ENCODE measurements at places on chromosomes 5 and 9.
A peak's percentile ranks its signal among the peaks of the same experiment; 100 is the strongest.

DNA sequence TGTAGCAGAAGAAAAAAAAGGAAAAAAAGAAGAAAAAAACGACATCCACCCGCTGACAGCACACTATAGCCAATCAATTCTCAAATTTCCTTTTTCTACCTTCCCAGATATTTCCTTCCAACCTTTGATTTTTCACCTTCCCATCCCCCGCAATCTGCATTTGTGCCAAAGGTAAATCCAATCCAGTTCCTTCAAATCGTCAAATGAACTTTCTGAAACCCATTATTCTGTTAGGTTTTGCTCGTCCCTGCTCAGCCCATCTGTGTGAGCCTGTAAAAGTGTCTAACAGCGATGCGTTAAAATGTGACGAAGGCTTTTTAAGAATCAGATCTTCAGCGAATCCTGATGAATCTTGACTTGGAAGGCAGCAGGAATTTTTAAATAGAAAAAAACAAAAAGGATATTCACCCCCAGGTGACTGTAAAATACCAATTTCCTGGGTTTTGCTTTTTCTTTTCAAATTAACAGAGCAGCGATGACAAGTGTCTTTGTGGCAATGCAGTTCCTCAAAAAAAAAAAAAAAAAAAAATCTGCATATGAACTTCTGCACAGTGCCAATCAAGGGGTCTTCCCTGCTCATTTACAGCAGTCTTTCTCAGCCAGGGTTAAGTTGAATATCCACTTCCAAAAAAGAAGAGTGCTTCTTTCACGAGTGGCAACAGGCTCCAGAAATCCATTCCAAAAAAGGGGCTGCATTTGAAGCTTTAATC lies 367 bp upstream of the SHC3 start:
- DNase-seq: no peak

- peak; percentile 11 for DNase-seq
Measured at GRCh38 chr9:90142580-90142979, 500.0 kb downstream of the DIRAS2 start.

DNA sequence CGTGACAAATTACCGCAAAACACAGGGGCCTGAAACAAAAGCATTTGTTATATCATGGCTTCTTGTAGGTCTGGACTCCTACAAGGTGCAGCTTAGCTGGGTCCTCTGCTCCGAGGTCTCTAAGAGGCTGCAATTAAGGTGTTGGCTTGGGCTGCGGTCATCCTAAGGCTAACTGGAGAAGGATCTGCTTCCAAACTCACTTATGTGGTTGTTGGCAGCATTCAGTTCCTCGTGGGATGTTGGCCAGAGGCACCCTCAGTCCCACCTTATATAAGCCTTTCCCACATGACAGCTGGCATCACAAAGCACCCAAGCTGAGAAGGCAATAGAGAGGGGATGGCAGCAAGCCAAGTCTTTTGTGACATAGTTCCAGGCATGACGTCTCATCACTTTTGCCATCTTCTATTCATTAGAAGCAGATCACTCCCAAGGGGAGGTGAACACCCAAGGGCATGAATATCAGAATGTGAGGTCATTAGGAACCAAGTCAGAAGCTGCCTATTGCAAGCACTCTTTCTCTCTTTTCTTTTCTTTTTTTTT lies 47.9 kb upstream of the ZBTB43 start:
- DNase-seq: no peak

- no peak for DNase-seq
Measured at GRCh38 chr9:33943389-33943788, 105.3 kb downstream of the UBAP2 start.

- no peak for DNase-seq
Measured at GRCh38 chr9:6368831-6369230, 40.7 kb downstream of the TPD52L3 start.

DNA sequence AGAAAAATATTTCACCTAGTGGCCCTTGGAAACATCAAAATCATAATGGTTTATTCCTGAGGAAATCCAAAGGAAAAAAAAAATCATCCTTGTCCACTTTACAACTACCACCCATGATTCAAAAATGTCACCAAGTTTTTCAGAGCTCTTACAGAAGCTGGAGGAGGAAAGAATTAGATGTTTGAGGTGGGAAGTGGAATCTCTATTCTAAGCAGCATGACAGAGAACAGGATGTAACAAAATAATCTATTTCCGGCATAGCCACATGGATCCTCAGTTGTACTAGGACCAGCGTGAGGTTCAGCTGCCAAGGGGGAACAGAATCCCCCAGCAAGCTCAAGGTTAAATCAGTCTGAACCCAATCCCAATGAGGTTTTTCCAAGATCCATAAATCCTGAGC lies 40.2 kb downstream of the FBXW11 start:
- DNase-seq: no peak
